Liver (tissue), 10 donors: ENCODE measurements at places on chromosomes 1 and 21.

DNA sequence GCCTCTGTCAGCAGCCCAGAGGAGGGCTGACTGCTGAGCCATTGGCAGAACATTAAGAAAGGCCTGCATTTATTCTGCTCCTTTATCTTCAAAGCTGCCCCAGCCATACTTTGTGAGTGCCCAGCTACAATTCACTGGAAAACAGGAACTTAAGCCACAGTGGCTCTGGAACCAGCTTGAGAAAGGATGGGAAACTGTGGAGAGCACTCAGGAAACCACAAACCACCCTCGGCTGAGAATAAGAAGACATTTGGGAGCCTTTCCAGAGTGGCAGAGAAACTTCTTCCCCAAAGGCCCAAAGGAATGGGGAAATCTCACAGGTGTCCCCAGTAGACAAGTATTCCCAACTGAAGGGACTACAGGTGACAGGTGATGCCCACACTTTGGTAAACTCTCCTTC lies 1.8 kb downstream of the LAMB3 start:
- DNase-seq = no peak

- DNase-seq = no peak
Measured at GRCh38 chr1:152179566-152179965, 20.5 kb upstream of the RPTN start.

GRCh38 chr1:53502641-53503432 lies 43.6 kb downstream of the DMRTB1 start:
- no peak for DNase-seq

DNA sequence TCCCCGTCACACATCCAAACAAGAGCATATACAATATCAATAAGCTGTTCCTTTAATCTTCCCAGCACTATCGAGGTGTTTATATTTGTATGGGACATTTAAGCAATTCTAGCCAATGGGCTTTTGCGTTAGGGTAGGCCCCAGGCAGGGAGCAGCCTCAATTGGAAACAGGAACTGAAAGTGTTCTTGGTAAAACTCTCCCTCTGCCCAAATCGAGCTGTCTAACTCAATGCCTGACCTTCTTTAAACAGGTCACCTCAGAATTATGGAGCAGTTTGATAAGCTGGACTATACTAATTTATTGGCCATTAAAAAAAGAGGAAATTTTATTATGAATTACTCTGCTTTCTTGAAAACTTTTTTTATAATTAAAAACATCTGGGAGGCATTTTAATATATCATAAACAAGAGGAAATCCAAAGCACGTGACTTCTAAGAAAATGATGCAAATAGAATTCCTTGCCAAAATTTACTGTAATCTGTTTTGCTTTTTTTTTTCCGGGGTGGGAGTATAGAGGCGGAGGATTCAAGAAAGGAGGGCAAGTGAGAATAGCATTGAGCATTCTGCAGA lies 498.1 kb downstream of the LMO4 start:
- no peak for DNase-seq

- no peak for DNase-seq
Measured at GRCh38 chr1:200783926-200784325, 45.2 kb downstream of the CAMSAP2 start.

- no peak for DNase-seq
Measured at GRCh38 chr21:34336245-34336644, 27.6 kb upstream of the KCNE2 start.

DNA sequence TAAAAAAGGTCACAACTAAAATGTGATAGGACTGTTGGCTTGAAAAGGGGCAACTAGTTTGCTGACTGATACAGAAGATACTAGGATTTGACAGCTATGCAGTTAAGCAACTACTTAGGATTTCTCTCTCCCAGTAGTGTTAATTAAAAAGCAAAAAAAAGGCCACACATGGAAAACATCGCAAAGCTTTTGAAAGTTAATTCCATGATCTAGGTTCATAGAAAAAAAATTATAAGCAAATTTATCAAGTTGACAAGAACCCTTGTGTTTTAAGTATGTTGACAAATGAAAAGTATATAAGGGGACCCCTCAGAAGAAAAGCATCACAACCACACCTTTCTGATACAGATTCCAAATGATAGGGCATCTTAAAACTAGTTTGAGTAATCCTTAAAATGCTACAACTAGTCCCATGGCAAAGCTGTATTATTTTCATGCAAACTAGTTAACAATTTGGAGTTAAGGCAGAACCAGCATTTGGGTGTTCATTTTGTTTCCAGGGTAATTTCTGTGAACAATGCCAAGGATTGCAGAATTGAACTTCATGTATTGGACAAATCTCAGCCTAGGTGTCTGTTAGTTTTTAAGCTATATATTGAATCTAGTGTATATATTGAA lies 4.1 kb downstream of the PNRC2 start:
- no peak for DNase-seq

GRCh38 chr1:188261849-188262248 lies 1433.1 kb downstream of the PLA2G4A start:
- DNase-seq = no peak

- no peak for DNase-seq
Measured at GRCh38 chr1:60386249-60386648, 312.7 kb upstream of the C1orf87 start.

GRCh38 chr1:30187413-30188023 lies 535.9 kb downstream of the MATN1 start:
- DNase-seq = peak; percentile 5

DNA sequence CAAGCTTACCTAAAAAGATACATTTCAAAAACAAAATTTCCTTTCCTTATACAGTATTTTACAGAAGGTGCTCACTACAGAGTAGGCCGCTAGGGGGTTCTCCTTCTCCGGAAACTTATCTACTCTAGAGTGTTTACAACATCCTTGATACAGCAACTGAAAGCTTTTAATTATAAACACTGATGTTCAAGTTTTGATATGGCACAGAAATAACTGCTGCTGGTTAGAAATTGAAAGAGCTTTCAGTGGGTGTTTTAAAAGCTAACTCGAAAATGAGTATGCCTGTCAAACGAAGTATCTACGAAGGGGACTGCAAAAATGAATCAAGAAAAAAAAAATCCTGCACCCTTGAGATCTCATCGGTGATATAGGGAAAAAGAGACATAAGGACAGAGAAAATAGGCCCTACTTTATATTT lies 1.0 kb downstream of the YOD1 start:
- DNase-seq = peak; percentile 45

- no peak for DNase-seq
Measured at GRCh38 chr1:228786361-228787129, 51.3 kb downstream of the RHOU start.

DNA sequence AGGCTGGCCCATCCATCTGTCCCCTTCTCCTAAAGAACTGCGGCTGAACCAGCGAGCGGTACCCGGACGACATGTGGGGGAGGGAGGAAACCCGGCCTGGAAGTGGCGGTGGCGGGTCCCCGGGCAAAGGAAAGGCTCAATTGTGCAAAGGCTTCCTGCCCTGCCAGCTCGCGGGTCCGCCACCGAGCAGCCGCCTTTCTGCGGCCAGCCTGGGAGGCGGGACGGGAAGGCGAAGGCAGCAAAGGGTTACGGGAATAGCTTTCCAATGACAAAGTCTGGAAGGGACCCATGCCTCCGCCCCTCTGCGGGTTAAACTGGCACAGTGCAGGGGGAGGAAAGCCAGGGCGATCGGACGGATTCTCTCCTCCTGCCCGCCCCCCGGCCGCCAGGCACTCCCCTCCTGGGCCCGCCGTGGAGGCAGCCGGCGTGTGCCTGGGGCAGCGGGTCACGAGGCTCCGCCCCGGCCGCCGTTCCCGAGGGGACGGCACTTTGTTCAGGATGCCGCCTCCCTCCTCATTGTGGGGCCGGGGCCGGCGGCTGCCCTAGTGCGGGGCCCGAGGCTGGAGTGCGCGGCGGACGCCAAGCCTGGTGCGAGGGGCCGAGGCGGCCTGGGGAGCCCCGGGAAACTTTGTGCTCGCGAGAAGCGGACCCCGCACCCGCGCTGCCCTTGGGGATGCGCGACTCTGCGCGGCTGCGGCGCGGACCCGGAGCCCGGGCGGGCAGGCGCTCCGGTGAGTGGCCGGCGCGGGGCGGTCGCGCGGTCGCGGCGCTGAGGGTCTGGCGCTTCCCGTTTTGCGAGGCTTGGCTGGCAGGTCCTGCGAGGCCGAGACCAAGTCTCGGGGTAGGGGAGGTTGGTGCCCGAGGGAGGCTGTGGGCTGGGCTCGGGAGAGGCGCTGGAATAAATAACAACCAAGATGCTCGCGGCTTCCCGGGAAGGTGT lies at the start of gene NAV1:
Gene NAV1 (plus strand): TSS at position 516 of the 940 bp plus-strand sequence. CDS start 83,758 bp downstream, outside the sequence.
- no peak for DNase-seq

- DNase-seq = no peak
Measured at GRCh38 chr1:154624746-154625643, 17.0 kb upstream of the ADAR start.

GRCh38 chr1:221620437-221621384 lies 121.2 kb downstream of the DUSP10 start:
- DNase-seq = no peak

GRCh38 chr1:26828411-26828991 lies 2.0 kb downstream of the ZDHHC18 start:
- DNase-seq = no peak

GRCh38 chr1:209646558-209646957 lies 5.7 kb downstream of the LAMB3 start:
- no peak for DNase-seq

DNA sequence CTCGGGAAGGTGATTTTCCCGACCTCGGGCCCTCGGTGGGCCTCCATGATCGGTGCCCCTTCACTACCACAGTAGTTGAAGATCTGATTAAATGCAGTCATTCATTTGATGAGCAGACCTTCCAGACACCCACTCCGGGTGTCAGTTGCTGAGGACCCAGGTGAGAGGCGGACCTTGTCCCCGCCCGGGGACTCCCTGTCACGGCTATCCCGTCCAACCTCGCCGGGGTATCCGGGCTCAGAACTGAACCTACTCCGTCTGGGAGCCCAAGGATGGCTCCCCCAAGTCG lies 22.6 kb downstream of the RNU1-3 start:
- DNase-seq = peak; percentile 88

- peak; percentile 63 for DNase-seq
Measured at GRCh38 chr1:15153842-15154479, 414 bp downstream of the TMEM51 start.

DNA sequence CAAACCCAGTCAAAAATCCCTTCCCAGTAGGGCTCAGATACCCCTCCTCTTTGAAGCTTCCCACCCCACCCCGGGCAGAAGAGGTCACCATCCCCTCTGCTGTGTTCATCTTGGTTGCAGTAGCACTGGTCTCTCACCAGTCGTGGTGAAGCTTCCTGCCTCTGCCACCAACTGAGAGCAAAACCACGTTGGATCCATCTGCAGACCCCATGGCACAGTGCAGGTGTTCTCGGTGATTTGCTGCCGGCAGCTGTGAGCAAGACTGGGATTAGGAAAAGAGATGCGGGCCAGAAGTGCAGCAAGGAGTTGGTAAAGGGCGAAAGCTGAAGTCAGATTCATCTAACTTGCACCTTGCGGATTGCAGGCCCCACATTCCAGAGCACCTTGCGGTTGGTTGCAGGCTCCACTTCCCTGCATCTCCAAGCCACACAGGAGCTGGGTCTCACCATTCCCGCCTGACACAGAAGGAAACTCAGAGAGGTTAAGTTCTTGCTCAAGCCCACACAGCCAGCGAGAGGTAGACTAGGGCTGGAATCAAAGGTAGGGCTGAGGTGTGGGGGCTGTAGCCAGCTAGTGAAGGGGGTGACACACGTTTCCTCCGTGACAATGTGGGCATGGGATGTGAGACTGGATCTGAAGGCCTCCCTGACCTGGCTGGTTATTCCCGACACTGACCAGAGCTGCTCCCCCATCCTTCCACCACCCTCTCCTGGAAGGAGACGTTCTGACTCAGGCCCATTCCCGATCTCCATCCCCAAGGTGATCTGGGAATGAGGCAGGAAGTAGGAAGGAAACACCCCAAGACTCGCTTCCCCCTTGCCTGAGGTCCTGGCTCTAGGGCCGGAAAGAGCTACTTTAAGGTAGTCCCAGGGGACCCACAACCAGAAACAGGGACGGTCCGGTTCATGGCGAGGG lies 3.3 kb upstream of the FAM110D start:
- DNase-seq = no peak

DNA sequence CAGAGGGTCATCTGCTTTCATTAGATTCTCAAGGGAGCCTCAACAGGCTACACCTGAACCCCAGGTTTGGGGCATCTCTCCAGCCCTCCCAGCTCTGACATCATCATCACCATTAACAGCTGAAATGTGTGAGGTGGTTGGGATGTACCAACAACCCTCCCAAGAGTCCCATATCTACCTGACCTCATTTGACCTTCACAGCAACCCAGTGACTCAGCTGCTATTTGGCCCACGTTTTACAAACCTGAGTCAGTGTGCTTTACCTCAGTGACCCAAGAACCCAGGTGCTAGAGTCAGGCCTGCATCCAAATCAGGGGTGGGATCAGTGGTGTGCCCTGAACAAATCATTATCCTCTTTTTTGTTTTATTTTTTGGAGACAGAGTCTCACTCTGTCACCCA lies 53.3 kb upstream of the TINAGL1 start:
- no peak for DNase-seq

GRCh38 chr1:26360807-26361604 lies 7.1 kb upstream of the CRYBG2 start:
- no peak for DNase-seq

DNA sequence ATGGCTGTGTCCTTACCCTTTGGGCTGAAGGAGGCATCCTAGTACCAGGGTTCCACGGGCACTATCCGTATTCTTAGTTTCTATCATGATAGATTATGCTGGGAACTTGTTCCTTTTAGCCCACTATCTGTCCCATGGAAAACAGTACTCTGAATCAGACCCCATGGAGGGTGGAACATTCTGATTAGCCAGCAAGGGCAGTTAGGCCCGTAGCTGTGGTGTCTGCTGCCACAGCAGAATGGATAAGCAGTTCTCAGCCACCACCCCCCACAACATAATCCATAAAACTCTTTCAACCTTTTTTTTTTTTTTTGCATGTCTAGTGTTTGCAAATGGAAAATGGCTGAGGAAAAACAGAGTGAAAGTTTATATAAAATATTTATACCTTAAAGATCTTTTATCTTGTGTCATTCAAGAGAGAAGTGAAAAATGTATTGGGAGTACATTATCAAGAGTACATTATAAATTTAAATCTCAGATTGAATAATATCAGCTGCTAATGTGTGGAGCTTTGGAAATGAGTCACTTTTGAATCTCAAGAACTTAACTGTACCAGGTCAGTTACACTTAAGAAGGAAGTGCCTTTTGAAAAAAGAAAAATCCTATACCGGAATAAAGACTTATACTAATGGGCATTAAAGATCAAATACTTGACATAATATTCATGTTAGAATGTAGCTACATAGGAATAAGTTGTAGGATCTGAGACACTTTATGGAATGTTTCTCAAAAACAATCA lies 80.3 kb downstream of the NFIA start:
- DNase-seq = no peak

GRCh38 chr1:212431644-212432043 lies 1.1 kb upstream of the NENF start:
- no peak for DNase-seq

GRCh38 chr1:22313321-22313720 lies 138.3 kb upstream of the ZBTB40 start:
- peak; percentile 14 for DNase-seq

DNA sequence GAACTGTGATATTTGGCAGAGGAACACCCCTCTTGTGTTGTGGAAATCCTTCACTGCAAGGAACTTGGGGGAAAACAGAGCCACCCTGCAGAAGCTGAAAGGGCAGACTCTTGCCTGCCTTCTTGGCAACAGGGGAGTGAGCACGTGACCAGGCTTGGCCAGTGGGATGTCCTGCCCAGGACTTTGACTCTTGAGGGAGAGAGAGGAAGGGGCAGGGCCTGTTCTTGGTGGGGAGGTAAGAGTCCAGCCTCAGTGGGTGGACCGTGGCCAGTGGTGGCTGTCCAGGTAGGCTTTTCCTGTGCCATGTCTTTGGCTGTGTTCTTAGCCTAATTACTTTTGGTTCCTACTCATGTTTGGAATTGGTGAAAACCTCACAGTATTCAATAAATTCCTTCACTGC lies 8.6 kb upstream of the AK2 start:
- DNase-seq = no peak
